ENCODE measurements at places on chromosomes 1 and 21.
A peak's percentile ranks its signal among the peaks of the same experiment; 100 is the strongest.

DNA sequence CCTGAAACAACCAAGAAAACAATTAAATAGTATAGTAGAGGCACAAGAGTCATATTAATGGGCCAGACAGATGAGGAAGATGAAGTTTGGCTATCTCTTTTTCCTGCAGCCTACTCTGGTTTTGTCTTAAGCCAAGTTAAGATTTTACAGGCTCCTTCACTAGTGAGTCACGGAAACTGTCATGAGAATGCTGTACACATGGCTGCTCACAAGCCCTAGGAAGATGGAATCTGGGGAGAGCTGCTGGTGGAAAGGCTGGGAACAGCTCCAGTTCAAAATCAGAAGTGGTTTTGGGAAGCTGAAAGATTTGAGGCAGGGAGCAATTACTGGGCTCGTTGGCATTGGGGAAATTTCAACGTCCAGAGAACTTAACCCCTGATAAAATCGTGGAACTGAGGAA, 46.4 kb upstream of the S1PR1 start:
- ATAC-seq = no peak

- ATAC-seq = no peak
Measured at GRCh38 chr1:248688527-248689298, 13.9 kb downstream of the OR14I1 start.

DNA sequence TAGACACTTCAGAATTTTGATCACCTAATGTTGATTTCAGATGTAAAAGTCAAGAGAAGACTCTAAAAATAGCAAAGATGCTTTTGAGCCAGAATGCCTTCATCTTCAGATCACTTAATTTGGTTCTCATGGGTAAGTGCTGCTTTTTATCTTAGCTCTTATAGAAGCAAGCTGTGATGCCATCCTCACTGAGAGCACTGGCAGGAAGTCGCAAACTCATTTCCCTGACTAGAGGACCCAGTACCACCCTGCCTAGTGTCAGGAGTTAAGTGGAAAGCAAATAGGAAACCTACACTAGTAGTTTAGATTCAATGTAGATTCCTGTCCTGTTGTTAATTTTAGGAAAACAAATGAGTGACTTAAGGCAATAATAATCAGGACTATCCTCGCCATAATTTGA, 12.1 kb downstream of the IFNAR2 start:
- ATAC-seq = no peak

GRCh38 chr1:53508991-53509666, 49.9 kb downstream of the DMRTB1 start:
- ATAC-seq = peak; percentile 95

GRCh38 chr1:98399218-98399617, 262.3 kb upstream of the SNX7 start:
- ATAC-seq = no peak

GRCh38 chr1:204617256-204618147, 68.0 kb downstream of the LRRN2 start:
- no peak for ATAC-seq

- ATAC-seq = no peak
Measured at GRCh38 chr1:100950781-100951180, 54.9 kb downstream of the SLC30A7 start.

DNA sequence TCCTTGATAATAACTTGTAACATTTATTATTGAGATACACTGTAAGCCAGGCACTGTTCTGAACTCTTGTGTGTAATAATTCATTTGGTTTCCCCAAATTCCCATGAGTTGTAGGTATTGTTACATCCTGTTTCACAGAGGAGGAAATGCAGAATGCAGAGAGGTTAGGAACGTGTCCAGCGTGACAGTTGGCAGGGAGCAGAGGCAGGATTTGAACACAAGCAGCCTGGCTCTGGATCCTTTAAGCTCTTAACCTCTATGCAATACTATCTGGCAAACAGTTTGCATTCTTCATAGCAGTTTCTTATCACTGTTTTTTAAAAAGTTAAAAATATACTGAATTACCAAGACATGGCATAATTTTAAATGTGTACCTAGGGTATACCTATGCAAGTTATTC, 30.5 kb downstream of the EEIG2 start:
- ATAC-seq = no peak

- no peak for ATAC-seq
Measured at GRCh38 chr1:15212954-15213291, 34.1 kb upstream of the FHAD1 start.

Data from motor neuron (in vitro differentiated cells).